Stimulated activated CD4-positive, alpha-beta T cell treated with anti-CD3 and anti-CD28 coated beads, Interleukin-4, amount 100 ng/mL, for 48 hours (primary cell): ENCODE measurements at places on chromosomes 7 and 10.

- no peak for DNase-seq
Observed at GRCh38 chr7:33940503-33940902, 35.2 kb downstream of the BMPER start.

DNA sequence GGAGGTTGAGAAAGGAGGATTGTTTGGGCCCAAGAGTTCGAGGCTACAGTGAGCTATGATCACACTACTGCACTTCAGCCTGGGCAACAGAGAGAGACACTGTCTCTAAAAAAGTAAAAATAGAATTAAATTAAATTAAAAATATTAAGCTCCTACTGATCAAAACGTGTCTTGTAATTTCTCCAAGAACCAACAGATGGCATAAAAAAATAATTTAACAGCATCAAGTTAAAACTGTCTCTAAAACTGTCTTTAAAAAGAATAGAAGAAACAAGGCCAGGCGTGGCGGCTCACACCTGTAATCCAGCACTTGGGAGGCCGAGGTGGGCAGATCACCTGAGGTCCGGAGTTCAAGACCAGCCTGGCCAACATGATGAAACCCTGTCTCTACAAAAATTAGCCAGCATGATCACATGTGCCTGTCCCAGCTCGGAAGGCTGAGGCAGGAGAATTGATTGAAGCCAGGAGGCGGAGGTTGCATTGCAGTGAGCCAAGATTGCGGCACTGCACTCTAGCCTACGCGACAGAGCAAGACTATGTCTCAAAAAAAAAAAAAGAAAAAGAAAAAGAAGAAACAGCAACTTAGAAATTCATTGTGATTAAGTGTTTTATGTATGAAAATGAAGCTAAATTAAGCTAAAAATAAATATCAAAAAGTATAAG, 24.5 kb downstream of the MTPAP start:
- no peak for DNase-seq

DNA sequence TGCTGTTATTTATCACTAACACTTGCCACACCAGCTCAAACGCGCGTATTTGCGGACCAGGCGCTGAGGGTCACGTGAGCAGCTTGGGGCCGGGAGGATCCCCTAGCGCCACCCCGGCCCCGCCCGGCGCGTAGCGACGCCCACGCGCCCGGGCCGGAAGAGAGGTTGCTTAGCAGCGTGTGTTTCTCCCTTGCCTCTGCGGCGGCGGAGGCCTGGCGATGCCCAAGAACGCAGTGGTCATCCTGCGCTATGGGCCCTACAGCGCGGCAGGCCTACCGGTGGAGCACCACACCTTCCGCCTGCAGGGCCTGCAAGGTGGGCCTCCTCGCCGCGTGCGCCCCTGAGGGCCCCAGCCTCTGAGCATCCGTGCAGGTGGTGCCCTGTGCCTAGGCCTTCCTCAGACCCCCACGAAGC, at the start of gene C10orf53:
Gene C10orf53 (plus strand): TSS at position 172 of the 414 bp plus-strand sequence. CDS start 47 bp downstream, at position 219.
- peak; percentile 20 for DNase-seq

- DNase-seq: no peak
Observed at GRCh38 chr7:22827563-22827962, 4.9 kb upstream of the TOMM7 start.

- no peak for DNase-seq
Observed at GRCh38 chr7:3937605-3938004, 636.6 kb downstream of the SDK1 start.

DNA sequence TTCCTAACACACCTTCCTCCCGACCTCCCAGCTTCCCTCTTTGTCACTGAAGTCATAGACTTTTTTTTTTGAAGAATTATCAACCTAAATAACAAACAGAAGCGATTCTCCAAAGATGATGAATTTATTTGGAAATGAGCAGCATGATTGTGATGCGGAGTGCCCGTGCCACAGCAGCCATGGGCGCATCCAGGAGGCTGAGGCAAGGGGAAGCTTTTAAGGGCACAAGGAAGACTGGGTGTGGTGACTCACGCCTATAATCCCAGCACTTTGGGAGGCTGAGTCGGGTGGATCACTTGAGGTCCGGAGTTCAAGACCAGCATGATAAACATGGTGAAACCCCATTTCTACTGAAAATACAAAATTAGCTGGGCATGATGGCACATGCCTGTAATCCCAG, 16.2 kb upstream of the GIMAP8 start:
- DNase-seq: no peak

DNA sequence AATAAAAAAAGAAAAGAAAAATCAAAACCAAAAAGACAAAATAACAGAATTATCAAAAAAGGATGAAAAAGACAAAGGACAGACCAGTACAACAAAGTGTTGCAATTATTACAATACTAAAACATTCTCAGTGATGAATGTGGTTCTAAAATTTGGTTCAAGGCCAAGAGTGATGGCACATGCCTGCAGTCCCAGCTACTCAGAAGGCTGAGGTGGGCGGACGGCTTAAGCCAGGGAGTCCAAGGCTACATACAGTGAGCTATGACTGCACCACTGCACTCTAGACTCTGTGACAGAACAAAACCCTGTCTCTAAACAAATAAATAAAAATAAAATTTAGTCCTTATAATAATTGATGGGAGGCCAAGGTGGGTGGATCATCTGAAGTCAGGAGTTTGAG, 14.5 kb downstream of the BAZ1B start:
- DNase-seq: no peak

DNA sequence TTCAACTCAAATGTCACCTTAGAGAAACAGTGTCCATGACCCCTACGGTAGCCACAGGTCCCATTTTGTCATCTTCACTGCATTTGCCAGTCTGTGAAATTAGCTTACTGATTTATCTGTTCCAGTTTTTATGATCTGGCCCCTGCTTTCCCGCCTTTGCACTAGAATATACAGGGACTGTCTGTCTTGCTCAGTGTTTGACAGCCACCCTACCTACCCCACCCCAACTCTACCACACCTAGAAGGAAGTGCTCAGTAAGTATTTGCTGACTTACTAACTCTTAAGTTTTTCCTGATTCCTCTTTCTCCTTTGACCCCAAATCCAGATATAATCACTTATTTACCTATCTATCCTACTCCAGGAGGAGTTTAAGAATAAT, 49.5 kb downstream of the CREB3L2 start:
- DNase-seq: no peak

DNA sequence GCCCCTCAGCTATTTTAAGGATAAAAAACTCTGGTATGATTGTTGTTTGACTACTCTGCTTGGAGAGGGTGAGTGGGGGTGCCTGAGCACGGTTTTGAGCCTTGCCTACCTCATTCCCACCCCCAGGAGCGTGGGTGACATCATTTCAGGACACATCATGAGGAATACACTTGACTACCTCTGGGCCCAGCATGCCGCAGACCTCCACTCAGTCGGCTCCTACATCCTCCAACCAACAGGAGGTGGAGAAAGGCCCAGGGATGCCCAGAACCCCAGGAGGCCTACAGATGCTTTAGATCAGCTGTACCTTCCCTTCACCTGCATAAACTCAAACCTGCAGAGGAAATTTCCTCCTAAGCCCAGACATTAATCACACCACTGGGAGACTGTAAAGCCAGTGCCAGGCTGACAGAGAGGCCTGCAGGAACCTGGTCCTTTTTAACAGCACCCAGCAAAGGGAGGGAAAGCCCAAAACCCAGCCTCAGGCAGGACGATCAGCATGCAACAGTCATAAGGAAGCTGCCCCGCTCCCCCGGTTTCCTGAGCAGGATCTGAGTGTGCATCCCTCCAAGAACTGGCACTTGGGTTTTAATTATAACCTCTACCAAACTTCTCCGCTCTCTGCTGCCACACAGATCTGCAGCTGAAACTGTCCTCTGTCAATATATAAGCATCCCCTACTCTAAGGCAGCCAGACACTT, 61.7 kb upstream of the ZNRF2 start:
- no peak for DNase-seq

- no peak for DNase-seq
Observed at GRCh38 chr7:91323626-91324158, 59.5 kb downstream of the FZD1 start.

GRCh38 chr7:155882596-155882995, 70.3 kb upstream of the SHH start:
- DNase-seq: no peak

- DNase-seq: no peak
Observed at GRCh38 chr10:119398996-119399395, 143.5 kb downstream of the RGS10 start.

GRCh38 chr7:47085491-47086275, 496.2 kb downstream of the TNS3 start:
- DNase-seq: no peak

DNA sequence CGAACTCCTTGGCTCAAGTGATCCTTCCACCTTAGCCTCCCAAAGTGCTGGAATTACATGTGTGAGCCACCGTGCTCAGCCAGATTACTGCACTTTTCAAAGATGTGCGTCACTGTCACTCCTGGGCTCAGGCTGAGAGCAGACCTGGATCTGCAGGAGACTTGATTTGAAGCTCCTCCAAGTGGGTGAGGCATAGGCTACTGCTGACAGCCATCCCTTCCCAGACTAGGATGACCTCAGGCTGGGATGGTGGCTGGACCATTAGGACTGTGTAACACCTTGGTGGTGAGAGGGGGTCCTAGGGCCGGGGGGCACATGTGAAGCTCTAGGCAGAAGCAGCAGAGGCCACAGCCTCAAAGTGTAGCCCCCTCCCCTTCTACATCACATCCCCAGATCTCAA, 8.2 kb upstream of the SRRM3 start:
- no peak for DNase-seq

DNA sequence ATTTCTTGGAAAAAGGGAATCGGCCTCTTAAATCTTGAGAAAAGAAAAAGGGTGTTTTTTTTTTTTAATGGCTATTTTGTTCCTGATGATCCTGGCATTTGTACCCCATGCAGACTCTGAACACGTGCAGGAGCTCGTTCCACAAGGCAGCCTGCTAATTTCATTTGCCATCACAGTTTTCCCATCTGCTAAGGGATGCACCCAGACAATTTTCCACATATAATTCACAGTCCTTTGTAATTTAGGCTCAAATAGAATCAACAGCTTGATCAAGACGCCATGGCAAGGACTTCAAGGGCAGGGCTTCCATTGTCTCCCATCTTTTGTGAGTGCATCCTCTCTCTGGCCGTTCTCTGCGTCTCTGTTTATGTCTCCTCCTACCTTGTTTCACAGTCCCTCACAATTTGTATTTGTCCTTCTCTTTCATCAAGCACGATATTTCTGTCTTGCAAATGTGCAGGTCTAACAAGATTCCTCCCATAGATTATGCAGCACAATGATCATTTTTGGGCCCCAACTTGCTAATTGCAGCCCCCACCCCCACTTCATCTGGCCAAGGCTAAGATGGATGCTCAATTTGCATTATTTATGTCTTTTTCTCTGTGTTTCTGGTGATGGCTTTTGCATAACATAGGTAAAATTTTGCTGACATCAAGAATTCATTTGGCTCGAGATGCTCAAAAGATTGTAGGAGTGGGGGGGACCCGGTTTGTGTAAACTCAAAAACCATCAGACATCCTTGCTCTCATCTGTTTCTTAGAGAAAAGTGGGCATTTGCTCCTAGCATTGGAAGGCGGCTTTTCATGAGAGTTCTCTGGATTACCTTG, 356.0 kb upstream of the NPVF start:
- DNase-seq: no peak

DNA sequence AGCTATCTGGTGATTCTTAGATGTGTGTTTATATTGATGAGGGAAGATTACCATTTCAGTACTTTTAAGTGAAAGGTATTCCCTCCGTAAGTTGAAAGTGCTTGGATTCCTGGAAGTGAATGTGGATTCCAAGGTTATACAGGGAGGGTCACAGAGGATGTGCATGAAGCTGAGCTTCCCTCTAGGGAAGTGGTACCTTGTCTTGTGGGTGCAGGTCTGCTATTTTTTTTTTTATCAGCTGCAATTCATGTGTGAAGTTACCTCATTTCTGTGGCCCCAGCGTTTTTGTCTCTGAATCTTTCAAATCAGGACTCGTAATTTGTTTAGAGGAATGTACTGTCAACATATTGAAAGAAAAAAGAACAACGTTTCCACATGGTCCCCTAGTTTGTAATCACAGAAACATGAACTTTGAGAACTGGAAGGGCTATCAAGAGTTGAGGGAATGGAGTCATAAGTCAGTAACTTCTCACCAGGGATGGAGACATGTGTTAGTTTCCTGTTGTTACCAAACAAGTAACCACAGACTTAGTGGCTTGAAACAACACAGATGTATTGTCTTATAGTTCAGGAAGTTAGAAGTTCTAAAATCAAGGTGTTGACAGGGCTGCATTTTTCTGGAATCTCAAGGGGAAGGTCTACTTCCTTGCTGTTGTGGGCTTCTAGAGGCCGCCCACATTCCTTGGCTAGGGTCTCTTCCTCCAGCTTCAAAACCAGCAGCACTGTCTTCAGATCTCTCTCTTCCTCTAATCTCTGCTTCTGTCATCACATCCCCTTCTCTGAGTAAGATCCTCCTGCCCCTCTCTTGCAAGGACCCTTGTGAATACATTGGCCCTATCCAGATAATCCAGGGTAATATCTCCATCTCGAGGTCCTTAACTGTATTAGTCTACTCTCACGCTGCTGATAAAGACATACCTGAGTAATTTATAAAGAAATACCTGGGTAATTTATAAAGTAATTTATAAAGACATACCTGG, 64.4 kb downstream of the RAB18 start:
- no peak for DNase-seq

DNA sequence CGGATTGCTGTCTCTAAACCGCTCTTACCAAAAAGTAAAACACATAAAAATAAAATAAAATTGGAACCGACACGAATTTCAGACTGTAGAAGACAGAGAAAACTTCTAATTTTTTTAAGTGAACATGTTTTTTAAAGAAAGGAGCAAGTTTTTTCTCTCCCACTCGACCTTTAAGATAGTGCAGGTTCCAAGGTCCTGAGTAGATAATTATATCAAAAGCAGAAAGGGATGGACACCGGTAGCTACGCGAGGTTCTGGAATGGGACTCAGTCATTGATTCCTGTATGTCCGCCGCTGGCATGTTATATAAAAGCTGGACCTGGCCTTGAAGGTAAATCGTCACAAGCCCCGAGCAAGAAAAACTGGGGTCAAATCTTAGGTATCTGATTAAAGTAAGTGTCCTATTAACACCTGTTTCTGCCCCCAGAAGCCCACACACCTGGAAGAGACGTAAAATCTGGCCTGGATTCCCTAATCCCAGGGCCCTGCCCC, 462 bp upstream of the CISD1 start:
- DNase-seq: no peak

DNA sequence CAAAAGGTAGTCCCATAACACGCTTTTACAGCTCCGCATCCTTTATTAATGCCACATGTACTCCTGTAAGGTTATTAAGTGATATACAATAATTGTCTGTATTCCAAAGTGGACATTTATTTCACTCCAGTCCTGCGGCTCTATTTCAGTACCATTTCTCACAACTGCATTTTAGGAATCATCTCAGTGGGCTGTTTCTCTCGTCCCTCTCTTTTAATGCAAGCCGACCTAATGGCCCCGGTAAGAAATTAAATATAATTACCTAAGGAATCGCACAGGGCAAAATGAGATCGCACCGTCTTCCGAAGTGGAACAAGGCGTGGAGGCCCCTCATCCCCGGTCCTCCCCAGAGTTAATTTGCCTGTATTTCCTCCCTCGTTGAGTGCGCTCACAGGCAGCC, 216.5 kb downstream of the RAB11FIP2 start:
- no peak for DNase-seq

GRCh38 chr10:92969151-92969550, 91.4 kb upstream of the CYP26C1 start:
- no peak for DNase-seq
